ENCODE measurements at places on chromosomes 13 and 19.

DNA sequence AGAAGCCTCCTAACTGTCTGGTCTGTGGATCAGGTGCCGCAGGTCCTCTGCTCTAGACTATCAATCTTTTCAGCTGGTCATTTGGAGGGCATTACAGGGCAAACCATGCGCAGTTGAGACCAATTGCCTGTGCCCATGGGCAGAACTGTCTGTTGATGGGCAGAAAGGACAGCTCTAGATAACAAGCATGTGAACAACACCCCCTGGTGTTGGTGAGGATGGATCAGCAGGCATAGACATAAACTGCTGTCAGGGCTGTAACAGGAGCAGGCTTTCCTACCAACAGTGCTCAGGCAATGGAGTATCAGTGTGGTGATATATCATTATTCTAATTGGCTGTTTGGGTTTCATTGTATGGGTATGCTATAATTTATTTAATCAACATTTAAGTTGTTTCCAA, 104.7 kb upstream of the KL start:
- DNase-seq, result no peak

- peak; percentile 67 for DNase-seq
Observed at GRCh38 chr19:41541990-41542584, 33.9 kb upstream of the CEACAM21 start.

- no peak for DNase-seq
Observed at GRCh38 chr13:97537110-97537509, 103.1 kb downstream of the RAP2A start.

- no peak for DNase-seq
Observed at GRCh38 chr13:40271271-40271885, 395.1 kb downstream of the FOXO1 start.

DNA sequence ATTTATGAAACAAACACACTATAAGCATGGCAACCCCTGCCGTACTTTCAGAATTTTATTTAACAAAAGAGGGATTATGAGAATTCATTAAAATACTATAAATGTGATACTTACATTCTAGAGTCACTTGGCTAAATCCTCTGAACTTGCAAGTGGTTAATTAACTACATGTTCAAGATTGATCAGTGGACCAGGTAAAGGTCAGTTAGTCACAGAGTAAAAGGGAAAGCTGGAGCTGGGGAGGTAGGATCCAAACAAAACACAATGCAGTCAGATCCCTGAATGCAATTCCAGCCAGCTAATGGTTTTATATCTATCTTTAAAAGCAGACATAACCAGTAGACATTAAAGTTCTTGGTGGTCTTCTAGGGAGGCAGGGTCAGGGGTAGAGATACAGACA, 270.5 kb downstream of the DIAPH3 start:
- no peak for DNase-seq

DNA sequence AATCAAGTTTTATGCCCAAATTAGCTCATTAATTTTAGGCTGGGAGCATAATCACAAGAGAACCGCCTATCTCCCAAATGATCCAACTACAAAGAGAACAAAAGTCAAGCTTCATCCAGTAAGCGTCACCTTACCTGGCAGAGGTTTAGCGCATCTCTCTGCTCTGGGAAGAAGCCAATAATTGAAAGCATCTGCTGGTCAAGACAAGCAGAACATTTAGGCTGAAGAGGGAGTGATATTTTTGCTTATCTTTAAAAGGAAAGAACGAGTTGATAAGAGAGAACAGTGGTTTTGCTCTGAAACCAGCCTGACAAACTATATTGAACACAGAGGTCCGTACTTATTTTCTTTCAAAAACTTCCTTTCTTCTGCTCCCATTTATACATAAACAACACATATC, 242.1 kb downstream of the ENOX1 start:
- no peak for DNase-seq

DNA sequence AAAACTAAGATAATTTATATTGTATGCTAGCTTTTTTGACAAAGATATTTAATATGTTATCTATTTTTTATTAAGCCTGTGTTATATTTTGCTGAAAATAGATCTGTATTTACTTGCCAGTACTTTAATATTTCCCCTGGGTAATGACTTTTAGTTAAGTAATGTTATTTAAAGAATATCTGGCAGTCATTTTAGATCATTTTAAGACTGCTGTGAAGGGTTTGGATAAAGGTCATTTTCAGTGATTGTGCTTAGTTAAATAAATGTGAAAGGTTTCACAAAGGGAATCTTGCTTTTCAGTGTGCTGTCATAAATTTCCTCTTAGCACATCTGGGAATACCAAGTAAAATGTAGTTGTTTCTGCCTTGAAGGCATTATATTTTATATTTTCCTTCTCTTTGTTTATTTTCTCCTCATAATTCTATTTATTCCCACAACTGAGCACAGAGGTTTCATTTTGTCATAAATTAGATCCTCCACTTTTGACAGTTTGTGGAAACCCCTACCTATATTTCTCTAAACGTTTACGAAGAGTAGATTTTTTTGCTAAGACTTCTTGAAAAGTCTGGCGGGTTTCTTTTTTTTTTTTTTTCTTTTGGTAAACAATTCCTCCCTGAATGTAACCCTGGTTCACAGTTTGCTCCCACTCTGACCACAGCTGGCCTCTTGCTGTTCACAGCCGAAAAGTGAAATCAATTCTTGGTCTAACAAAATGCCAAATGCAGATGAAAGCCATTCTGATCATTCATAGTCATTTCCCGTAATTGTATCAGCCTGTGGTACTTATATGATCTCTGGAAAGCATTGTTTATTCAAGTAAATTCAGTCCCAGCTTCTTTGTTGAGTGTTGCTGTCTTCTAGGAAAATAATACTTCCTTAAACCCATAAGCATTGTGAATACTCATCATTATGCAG, 87.8 kb downstream of the MAB21L1 start:
- no peak for DNase-seq

- no peak for DNase-seq
Observed at GRCh38 chr13:35367586-35367985, 108.9 kb downstream of the MAB21L1 start.

DNA sequence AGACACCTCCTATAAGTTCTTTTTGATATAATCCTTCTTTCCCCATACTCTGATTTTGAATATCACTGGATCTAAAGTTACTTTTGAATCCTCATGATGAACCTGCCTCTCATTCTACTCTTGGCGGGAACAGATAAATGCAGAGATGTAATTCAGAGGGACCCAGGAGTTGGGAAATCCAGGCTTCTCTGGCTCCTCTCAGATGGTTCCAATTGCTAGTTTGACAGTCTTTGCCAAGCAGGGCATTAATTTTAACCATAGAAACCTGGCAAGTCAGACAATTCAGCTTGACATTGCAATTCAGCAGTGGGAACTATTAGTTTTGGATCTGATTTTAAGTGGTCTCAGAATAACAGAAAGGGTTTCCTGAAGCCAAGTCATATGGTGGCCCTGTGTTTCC, 67.3 kb upstream of the KLF12 start:
- no peak for DNase-seq

GRCh38 chr19:1467490-1468273, 11.3 kb downstream of the C19orf25 start:
- DNase-seq, result no peak

GRCh38 chr13:73599232-73600128, 534.7 kb downstream of the KLF12 start:
- DNase-seq, result no peak

DNA sequence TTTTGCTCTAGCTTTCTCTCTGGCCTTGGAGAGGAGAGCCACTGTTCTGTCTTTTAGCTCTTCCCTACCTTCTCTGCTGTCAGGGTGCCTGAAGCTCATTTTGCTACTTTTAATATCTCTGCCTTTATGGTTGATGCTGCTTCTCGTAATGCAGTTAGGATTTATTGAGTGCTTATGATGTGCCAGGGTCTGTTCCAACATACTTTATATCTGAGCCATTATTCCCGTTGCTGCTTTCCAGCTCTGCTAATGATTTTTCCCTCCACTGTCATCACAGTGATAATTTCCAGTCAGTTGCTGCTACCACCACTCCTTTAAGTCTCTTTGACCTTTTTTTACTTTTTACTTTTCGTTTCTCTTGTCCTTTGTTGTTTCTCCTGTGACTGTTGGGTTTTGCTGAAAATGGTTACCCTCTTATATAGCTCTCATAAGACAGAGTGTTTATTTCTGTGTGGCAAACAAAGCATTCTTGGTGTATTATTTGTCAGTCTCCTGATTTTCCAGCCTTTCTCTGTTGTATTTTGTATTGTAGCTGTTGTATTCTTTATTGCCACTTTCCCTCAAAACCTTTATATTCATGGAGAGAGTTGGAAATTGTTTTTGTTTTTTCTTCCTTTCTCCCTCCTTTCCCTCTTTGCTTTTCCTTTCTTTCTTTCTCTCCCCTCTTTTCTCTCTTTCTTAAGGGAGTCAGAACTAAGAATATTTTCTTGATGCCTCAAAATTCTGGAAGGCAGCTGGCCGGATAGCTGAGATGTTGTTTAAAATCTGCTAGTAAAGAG, 37.4 kb downstream of the COG6 start:
- DNase-seq, result no peak

- no peak for DNase-seq
Observed at GRCh38 chr13:110813646-110814624, 100.4 kb downstream of the ING1 start.

- DNase-seq, result no peak
Observed at GRCh38 chr19:29413435-29413834, 112.4 kb upstream of the VSTM2B start.

- DNase-seq, result no peak
Observed at GRCh38 chr19:51470966-51471365, 7.4 kb upstream of the CEACAM18 start.

GRCh38 chr13:44578067-44578400, 1.9 kb upstream of the TSC22D1 start:
- no peak for DNase-seq

- no peak for DNase-seq
Observed at GRCh38 chr13:106587787-106588186, 19.9 kb upstream of the ARGLU1 start.

GRCh38 chr13:94186470-94186869, 293.0 kb downstream of the DCT start:
- DNase-seq, result no peak

- DNase-seq, result no peak
Observed at GRCh38 chr13:28031220-28031895, 42.9 kb upstream of the URAD start.

- DNase-seq, result no peak
Observed at GRCh38 chr13:65744836-65745235, 1485.3 kb downstream of the PCDH9 start.

- DNase-seq, result no peak
Observed at GRCh38 chr13:24203811-24204210, 43.3 kb downstream of the SPATA13 start.

GRCh38 chr19:757811-758668, 7.1 kb downstream of the MISP start:
- DNase-seq, result no peak

GRCh38 chr13:85828094-85828684, 29.0 kb upstream of the SLITRK6 start:
- no peak for DNase-seq

GRCh38 chr13:26606631-26607030, 49.1 kb downstream of the WASF3 start:
- DNase-seq, result no peak

DNA sequence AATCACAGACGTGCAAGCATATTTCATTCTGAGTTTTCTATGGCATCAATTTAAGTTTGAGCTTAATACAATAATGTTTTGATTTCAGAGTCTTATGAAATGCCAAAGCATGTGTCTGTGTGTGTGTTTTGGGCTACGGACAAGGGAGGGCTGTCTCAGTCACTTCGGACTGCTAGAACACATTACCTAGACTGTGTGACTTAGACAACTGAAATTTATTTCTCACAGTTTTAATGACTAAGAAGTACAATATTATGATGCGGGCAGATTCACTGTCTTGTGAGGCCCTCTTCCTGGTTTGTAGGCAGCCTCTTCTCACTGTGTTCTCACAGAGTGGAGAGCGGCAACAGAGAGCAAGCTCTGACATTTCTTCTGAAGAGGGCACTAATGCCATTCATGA, 1202.0 kb downstream of the EFNB2 start:
- DNase-seq, result no peak

DNA sequence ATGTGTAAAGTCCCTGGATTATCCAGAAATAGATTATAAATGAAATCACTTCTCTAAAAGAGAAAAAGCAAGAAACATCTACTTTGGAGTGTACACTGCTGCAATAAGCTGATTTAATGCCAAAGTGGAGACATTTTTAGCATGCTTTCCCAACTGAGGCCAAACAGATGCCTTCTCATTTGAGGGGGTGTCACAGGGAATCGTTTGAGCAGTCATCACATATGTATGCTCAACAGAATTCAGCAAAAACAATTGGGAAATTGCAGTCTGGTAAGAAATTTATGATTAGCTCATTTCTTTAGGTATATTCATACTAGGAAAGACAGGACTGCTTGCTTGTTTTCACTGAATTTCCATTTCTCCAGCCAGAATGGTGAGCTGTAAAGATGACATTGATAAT, 27.3 kb upstream of the TPP2 start:
- DNase-seq, result no peak

DNA sequence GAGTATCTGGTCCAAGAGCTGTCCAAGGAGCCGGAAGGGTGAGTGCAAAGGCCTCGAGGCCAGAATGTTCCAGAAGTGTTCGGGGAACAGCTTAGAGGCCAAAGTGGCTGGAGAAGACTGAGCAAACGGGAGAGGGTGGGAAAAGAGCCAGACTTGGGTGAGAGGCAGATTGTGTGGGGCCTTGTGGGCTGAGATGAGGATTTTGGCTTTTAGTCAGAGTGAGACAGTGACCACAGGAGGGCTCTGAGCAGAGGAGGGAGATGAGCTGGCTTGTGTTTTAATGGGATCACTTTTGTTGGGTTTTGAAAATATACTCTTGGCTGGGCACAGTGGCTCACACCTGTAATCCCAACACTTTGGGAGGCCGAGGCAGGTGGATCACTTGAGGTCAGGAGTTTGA, 5.6 kb downstream of the NANOS2 start:
- no peak for DNase-seq

DNA sequence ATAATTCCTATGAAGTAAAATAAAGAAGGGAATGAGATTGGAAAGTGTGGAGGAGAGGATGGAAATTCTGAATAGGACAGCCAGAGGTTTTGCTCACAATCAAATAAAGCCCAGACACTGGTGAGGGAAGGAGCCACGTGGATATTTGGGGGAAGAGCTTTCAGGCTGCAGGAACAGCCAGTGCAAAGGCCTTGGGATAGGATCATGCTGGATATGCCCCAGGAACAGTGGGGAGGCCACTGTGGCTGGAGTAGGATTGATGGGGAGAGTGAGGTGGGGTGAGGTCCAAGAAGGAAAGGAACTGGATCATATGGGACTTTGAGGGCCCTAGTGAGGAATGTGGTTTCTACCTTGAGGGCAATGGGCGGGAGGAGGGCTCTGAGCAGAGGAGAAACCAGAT, 4.1 kb upstream of the FXYD5 start:
- DNase-seq, result no peak

- no peak for DNase-seq
Observed at GRCh38 chr13:85651440-85651839, 147.8 kb downstream of the SLITRK6 start.

GRCh38 chr19:5940260-5941208, 26.5 kb downstream of the CAPS start:
- no peak for DNase-seq

GRCh38 chr13:113879017-113879416, 15.1 kb upstream of the GAS6 start:
- DNase-seq, result no peak

GRCh38 chr19:18366021-18366435, 19.9 kb upstream of the GDF15 start:
- DNase-seq, result no peak

GRCh38 chr13:88526186-88526852, 855.1 kb downstream of the SLITRK5 start:
- no peak for DNase-seq

- no peak for DNase-seq
Observed at GRCh38 chr13:25380082-25380481, 8.3 kb downstream of the ATP8A2 start.
